Caco-2 (cell line): ENCODE measurements at places on chromosomes 5 and 9. TPM values are rescaled to one million over a fixed set of nuclear protein-coding genes. Genes with fewer than 3 reads are reported as not detected.

- no peak overlapping the region for H3K27ac ChIP-seq
- H3K36me3 ChIP-seq: 0 out of 2 replicates have a peak, but pooled peaks cover 1% of the 10 kb centered on the region
- H3K4me1 ChIP-seq: peaks cover 91% of the 10 kb centered on the region
- H3K27me3 ChIP-seq: no peaks in the 10 kb centered on the region
These were observed 12.9 kb downstream of the WWC1 start for GRCh38 chr5:168304349-168304748.

CARTPT gene
- not detected in 2 replicates for total RNA-seq

- no peaks in the 10 kb centered on the region for H3K36me3 ChIP-seq
- no peak overlapping the region for H3K27ac ChIP-seq
- DNase-seq: no peak
- H3K4me3 ChIP-seq: no peak overlapping the region
- H3K4me1 ChIP-seq: no peaks in the 10 kb centered on the region
These were observed 336.5 kb downstream of the RFX3 start for GRCh38 chr9:3189113-3189861.

DNA sequence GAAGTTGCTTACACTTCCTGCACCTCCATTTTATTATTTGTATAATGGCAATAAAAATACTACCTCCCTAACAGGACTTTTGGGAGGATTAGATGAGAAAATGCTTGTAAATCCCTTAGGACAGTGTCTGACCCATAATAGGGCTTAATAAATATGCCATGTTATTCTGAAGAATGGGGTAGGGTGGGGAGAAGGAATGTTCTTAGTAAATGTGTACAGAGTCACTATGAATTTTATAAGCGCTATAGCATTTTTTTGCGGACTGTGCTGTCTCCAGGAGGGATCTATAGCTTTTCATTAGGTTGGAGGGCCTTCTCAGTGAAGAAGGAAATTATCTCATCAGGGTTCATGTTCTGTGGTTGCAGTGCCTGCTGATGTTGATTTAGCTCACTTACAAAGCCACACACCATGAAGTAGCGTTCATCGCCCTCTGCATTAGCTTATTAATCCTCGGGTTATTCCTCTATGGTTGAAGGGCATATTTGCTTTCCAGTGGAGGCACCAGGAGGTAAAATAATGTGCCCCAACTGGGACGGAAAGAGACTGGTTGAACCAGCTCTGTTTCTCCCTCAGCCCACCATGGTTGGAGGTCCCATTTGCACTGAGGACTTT is 497.1 kb downstream of the ARHGEF28 start:
- no peak for DNase-seq
- H3K27me3 ChIP-seq: no peaks in the 10 kb centered on the region
- H3K4me3 ChIP-seq: no peak overlapping the region

DNA sequence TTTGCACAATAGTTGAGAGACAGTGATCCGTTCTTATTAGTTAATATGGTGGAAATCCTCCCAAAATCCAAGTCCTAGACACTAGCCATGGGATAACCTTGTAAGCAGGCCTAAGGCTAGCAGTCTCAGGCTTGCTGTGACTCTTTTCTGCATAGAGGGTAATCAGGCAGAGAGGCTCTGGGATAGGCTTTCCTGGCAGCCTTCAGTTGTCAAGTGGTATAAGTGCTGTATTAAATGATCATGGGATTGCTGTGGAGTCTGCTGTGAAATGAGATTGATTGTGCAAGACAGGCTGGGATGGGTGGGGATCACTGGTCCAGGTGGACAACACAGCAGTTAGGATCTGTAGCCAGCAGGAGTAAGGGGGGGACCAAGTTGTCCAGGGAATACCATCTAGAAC is 416.4 kb downstream of the TLE4 start:
- no peak overlapping the region for H3K4me3 ChIP-seq
- DNase-seq: no peak
- no peaks in the 10 kb centered on the region for H3K4me1 ChIP-seq
- no peaks in the 10 kb centered on the region for H3K27me3 ChIP-seq
- H3K27ac ChIP-seq: no peak overlapping the region

DNA sequence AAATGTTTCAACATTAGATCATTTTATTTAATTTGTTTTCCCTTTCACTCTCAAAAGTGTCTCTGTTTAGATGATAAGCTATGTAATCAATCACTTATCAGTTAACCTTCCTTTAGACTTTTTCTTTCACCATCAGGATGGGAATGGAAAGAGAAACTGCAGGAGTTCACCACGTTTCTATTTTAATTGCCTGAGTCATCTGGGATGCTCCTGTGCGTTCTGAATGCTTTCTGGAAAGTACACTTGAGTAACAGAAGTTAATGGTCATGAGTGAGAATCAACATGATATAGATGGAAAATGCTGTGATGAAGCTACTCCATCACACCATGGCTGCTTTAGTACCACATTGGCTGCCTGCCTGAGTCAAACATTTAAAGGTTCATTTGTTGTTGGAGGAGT is 783.3 kb upstream of the CDH9 start:
- no peaks in the 10 kb centered on the region for H3K36me3 ChIP-seq
- H3K4me1 ChIP-seq: no peaks in the 10 kb centered on the region
- H3K27me3 ChIP-seq: no peaks in the 10 kb centered on the region
- H3K4me3 ChIP-seq: no peak overlapping the region
- no peak for DNase-seq

- H3K27me3 ChIP-seq: no peaks in the 10 kb centered on the region
- DNase-seq: no peak
- H3K27ac ChIP-seq: peak overlapping the region; percentile 73
- H3K4me3 ChIP-seq: no peak overlapping the region
- H3K4me1 ChIP-seq: peaks cover 43% of the 10 kb centered on the region
These were observed 44.8 kb downstream of the ANGPTL2 start for GRCh38 chr9:127077644-127077946.
